NCI-H187 treated with DMSO at 0.1 percent for 48 hours (cell line): ENCODE measurements at places on chromosomes 12 and 14.
A peak's percentile ranks its signal among the peaks of the same experiment; 100 is the strongest.

- DNase-seq = no peak
Observed at GRCh38 chr12:8156416-8156815, 399 bp upstream of the ZNF705A start.

GRCh38 chr14:57345106-57345505 lies 45.3 kb upstream of the NAA30 start:
- no peak for DNase-seq

GRCh38 chr12:1132311-1132710 lies 141.3 kb downstream of the ERC1 start:
- no peak for DNase-seq

GRCh38 chr12:53299101-53299453 lies 418 bp upstream of the MYG1 start:
- DNase-seq = no peak

- DNase-seq = no peak
Observed at GRCh38 chr12:89893972-89894706, 185.5 kb upstream of the ATP2B1 start.

DNA sequence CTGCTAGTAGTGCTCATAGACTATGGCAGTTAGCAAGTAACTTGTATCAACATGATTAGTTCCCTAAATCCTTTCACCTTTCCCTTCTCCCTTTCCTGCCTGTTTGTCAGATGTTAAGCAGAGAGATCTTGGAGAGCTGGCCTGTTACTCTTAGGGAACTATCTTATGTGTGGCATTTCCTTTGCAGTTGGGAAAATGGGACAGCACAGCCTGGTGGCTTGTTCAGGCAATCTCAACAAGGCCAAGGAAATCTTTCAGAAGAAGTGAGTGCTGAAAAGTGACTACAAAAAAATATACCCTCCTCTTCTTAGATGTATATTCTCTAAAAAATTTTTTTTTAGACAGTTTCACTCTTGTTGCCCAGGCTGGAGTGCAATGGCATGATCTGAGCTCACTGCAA lies 7.4 kb downstream of the PARP2 start:
- DNase-seq = no peak

- DNase-seq = no peak
Observed at GRCh38 chr14:104599446-104599845, 5.1 kb downstream of the TMEM179 start.

DNA sequence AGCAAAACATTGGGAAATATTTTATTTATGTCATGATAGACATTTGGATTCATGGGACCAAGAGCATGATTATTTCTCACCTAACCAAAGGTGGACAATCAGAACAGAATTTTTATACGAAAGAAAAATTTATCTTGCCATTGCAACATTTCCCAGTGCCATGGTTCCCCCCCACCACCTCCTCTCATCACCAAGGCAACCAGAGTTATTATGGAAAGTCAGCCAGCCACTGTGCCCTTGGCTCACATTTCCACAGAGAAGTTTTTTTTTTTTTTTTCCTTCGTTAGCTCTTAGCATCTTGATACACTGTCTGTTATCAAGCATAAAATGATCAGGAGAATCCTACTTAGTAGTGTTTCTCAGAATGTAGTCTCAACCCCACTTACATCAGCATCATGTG lies 176.4 kb upstream of the TMTC1 start:
- DNase-seq = no peak

GRCh38 chr12:64813723-64814122 lies 10.7 kb upstream of the TBC1D30 start:
- no peak for DNase-seq

DNA sequence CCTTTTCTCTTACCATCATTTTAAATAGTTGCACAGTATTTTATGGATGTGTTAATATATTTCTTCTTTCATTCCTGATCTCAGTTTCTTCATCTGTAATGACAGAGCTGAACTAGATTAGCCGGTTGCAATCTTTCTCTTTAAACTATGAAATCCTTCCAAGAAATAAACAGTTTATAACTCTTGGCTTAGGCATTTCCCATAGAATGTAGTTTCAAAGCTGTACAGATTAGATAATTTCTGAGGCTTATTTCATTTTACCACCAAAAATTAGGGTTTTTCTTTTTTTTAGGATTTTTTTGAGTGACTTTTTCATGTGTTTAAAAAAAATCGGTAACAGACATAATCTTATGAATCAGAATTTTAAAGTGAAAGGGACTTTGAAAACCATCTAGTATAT lies 144.0 kb downstream of the RAD51B start:
- DNase-seq = no peak

GRCh38 chr14:61033855-61034254 lies 52.8 kb downstream of the SLC38A6 start:
- DNase-seq = no peak

DNA sequence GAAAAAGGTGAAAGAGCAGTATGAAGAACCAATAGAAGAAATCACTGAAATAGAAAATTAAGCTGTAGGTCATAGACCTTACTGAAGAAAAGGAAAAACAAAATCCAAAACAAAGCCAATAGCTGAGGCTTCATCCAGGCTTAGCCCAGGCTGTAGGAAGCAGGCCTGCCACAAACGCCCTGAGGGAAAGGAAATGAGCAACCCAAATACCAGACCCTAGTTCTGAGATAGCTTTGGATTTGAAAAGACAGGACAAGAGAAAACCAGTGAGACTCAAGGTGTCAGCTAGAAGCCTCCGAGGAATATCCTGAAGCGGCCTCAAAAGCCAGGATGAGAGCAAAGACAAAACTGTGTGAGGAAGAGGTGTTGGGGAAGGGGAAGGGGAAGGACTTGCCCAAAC lies 79.2 kb downstream of the FERMT2 start:
- DNase-seq = no peak

DNA sequence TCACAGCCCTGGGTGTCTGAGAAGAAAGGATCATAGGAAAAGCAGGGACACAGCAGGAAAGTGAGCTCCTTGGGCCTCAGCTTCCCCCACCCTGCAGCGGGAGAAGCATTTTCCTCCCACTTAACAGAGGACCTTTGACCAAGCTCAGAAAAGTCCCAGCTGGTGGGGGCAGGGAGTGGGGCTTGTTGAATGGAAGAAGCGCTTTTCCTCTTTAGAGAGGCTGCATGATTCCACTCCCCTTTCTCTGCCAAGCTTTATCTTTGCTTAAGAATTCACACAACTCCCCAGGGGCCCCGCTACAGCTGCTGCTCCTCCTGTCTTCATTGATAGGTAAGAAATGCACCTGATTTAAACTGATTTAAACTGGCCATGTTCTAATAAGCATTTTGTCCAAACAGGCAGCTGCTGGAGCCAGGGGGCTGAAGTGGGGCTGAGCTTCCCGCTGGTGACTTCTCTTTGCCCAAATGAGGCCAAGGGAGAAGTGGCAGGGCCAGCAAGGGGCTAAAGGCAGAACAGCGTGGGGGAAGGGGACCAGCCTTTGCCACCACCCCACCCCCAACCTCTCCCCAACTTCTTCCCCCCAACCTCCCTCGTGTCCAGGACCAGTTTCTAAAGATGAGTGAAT lies 1.7 kb upstream of the PAPLN start:
- DNase-seq = peak; percentile 32

- no peak for DNase-seq
Observed at GRCh38 chr12:120642826-120643225, 2.4 kb downstream of the CABP1 start.

GRCh38 chr12:6469609-6470374 lies 685 bp downstream of the VAMP1 start:
- no peak for DNase-seq

DNA sequence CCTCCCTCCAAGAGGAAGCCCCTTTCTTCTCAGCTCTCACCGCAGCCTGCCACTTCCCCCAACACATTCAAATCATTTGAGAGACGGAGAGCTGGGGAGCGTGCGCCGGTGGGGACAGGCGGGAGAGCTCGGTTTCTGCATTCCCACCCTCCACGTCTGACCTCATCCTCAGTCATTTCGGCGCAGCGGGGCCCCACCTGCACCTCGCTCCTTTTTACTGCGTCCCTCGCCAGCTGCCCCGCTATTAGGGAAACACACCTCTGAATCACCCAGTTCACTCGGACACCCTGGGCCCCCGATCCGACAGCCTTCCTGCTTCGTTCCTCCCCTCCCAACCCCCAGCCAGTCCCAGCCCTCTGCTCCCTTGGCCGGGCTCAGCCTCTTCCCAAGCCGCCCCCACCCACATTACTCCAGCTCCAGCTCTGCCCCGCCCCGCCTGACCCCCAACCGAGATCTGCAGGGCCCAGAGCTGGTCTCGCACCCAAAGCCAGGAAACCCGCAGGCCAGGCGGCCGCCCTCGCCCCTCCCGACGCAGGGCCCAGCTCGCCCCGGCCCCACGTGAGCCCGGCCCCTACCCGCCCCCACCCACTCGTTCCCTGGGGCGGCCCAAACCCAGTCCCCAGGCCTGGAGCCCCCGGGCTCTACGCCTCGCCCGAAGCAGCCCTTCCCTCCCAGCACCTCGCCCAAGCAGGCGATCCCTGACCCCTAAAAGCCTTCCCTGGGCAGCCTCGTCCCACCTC lies 783 bp downstream of the CORO1C start:
- peak; percentile 15 for DNase-seq

DNA sequence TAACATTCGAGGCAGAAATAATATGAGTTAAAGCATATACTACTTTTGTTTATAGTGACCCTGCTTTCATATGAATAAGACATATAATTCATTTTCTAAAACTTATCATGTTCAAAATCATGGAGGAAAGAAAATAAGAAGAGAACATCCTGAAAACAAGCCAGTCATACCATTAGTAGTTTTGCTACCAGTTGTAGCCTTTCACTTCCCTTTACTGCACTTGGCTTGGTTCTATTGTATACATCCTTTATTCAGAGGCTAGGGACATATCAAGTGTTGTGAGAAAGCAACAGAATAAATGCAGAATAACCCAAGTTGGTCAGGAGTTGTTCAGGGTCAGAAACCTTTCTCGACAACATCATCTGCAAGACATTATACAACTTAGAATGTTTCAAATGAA lies 598.7 kb downstream of the SOX5 start:
- DNase-seq = no peak

DNA sequence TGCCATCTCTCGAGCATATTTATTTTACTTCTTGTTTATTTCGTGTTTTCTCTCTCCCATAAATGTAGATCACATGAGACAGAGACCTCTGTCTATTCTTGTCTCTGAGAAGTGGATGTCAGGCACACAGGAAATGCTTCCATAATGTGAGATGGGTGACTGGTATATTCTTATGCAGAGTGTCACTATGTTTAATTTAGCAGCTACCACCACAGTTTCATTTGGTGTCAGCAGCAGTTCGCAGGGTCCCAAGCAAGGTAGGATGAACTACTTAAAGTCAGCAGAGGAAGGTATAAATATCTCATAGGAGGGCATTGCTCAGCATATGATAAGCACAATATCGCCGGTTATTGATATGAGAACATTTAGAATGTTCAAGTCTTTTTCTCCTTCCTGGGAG lies 180.9 kb upstream of the CNTN1 start:
- no peak for DNase-seq

DNA sequence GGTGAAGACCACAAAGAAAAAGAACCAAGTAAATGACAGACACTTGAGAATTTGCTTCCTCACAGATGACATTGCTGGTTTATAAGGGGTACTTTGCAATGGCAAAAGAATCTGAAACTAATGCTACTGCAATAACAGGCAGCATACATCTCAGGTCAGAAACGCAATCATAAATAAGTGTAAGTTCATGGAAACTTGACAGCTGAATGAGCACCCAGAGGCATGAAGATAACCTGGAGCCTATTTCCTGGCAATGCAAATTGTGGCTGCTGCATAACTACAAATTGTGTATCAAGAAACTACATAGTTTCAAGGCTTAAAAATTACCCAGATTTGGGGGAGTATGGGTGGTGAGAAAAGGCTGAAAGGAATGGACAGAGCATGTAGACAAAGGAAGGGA lies 8.5 kb upstream of the MYO1A start:
- no peak for DNase-seq

- no peak for DNase-seq
Observed at GRCh38 chr12:67442347-67442841, 173.2 kb downstream of the CAND1 start.

GRCh38 chr14:66453469-66453868 lies 32.7 kb upstream of the CCDC196 start:
- DNase-seq = no peak

DNA sequence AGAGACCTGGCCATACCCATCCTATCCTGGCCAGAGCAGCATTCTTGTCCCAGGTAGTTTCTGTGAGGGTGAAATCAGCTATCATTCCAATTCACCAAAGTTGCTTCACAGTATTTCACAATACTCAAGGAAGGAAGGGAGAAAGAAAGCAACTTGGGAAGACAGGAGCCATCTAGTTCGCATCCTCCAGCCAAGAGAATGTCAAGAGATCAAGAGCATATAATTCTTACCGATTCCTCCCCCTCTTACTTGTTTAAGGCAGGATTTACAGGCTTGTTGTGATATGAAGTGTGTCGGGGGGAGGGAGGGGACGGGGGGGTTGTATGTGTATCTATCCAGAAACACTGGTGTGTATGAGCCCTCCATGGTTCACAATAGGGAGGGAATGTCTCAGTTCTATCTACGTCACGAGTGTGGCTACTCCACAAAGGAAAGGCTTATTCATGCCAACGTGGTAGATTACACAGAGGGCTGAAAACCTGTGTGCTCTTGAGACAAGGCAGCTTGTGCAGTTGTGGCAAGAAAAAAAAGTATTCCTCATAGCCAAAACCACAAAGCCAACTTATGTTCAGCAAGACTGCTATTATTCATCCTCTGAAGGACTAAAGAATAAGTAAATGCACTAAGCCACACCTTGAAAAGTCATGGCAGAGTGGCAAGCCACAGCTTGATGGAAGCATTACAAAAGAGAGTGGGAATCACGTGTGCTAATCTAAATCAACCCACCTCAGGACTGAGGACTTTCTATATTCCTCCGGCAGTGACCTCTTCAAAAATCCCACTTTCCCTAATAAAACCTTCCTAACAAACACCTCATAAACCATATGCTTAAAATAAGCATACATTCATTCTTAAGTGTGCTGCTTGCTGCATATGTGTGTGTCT lies 35.0 kb downstream of the CORO1C start:
- peak; percentile 94 for DNase-seq

- no peak for DNase-seq
Observed at GRCh38 chr12:83866477-83866876, 1046.1 kb downstream of the SLC6A15 start.

- DNase-seq = no peak
Observed at GRCh38 chr14:58298477-58299400, at the start of gene ARID4A. ARID4A (plus strand) TSS chr14:58298555; CDS start chr14:58299855, 1,300 bp downstream.

DNA sequence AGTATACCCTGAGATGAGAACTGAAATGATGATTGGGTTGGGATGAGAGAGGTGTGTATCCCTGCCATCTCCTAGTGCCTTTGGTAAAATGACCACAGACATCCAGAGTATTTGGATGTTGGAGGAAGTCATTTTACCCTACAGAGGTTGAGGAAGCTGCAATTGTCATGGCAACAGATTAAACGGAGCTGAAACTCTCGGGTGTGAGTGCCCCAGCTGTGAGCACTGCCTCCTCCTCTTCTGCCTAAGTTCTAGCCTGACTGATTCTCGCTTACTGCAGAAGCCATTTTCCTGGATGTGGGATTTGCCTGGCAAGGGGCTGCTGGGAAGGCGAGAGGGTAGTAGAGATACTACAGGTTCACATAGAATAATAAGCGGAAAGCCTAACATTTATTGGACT lies 10.3 kb upstream of the PPP4R4 start:
- no peak for DNase-seq

GRCh38 chr12:112479413-112479812 lies 60.7 kb downstream of the PTPN11 start:
- DNase-seq = no peak
